Mucosa of gallbladder (tissue), 1 donor: ENCODE measurements at places on chromosomes 1 and 21. TPM values are rescaled to one million over a fixed set of nuclear protein-coding genes. Genes with fewer than 3 reads are reported as not detected.

HES3 gene
- not detected for total RNA-seq

DNA sequence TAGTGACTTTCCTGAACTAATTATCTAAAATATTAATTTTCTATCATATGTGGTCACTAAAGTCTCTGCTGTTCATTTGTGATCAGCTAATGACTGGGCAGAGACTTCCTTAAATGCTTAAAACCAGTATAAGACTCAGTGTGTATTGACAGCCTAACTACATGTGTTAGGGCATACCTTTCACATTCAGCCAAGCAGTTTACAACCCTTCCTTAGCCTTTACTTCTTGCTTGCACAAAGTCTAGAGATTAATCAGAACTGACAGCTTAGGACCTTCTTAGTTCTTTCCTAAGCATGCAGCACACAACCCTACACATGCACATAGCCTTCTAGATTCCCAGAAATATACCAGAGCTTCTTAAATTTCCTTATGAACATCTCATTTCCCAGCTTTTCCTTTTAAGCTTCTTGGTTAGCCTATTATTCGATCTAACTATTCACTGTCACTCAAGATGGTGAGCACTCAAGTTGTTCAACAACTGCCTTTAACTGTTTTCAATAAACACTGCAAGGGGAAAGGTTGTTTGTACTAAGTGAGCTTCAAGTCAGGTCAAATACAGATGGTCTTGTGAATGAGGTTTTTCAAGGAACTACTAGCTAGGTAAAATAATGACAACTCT is 13.4 kb downstream of the EYA3 start:
- no peak for DNase-seq

DNA sequence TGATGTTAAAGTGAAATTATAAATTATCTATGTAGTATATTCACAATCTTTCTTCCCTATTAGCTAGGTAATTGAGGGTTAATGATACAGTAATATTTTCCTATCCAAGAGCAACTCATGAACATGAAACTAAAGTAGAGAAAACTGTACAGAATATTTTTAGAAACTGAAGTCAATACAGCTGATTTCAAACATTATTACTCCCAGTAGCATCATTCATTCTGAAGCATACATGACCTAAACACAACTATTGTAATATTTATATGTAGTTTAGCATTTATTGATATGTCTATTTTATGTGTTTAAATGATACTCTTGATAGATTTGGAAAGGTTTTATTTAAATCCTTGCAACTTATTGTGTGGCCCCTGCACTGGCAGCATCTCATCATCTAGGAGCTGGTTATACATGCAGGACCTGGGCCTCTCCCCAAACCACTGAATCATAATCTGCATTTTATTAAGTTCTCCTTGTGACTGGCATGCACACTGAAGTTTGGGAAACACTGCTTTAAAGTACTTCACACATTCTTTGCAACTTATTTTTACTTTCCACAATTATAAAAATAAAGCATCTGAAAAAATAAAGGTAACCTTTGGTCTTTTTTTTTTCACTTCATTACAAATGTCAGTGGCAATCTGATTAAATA is 199.9 kb downstream of the LRRC40 start:
- DNase-seq, result no peak

CASZ1 gene
- total RNA-seq, result 72.8 TPM

PODN gene
- 250 TPM for total RNA-seq

- DNase-seq, result no peak
These were observed 36.6 kb upstream of the SSX2IP start for GRCh38 chr1:84726593-84727499.

PBX1 gene
- 175 TPM for total RNA-seq

CD101 gene
- total RNA-seq, result 2.8 TPM

DNA sequence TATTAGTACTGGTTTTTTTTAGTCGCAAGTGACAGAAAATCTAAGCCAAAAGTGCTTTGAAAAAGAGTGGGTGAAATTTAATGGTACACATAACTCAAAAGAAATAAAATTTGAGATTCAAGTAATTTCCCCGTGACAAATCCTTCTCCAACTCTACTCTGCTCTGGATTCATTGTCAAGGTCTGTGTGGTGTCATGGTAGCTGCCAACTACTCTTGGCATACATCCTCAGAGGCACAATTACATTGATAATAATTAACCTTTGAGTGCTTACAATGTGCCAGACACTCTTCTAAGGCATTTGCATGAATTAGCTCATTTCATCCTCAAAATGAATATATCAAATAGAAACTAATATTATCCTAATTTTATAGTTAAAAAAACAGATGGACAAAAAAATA is 1153.9 kb upstream of the NCAM2 start:
- no peak for DNase-seq

DNA sequence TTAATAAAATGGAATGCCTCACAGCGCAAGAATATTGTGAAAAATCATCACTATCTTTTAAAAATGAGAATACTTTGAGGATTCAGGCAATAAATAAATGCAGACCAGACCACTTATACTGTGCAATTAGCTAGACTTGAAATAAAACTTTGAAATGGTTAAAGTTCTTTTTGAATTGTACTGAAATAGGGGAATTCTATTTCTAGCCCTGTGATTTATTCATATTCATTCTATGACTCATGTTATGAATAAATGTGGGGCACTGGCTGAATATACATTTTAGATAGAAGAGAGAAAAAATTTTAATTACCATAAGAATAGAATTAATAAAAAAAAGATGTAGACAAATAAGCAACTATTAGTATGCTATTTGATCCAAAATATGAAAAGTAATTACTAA is 16.4 kb upstream of the USP25 start:
- no peak for DNase-seq
